Stimulated activated CD8-positive, alpha-beta memory T cell treated with anti-CD3 and anti-CD28 coated beads, Interleukin-7, amount 100 ng/mL, for 24 hours (primary cell): ENCODE measurements at places on chromosomes 6 and 20.

DNA sequence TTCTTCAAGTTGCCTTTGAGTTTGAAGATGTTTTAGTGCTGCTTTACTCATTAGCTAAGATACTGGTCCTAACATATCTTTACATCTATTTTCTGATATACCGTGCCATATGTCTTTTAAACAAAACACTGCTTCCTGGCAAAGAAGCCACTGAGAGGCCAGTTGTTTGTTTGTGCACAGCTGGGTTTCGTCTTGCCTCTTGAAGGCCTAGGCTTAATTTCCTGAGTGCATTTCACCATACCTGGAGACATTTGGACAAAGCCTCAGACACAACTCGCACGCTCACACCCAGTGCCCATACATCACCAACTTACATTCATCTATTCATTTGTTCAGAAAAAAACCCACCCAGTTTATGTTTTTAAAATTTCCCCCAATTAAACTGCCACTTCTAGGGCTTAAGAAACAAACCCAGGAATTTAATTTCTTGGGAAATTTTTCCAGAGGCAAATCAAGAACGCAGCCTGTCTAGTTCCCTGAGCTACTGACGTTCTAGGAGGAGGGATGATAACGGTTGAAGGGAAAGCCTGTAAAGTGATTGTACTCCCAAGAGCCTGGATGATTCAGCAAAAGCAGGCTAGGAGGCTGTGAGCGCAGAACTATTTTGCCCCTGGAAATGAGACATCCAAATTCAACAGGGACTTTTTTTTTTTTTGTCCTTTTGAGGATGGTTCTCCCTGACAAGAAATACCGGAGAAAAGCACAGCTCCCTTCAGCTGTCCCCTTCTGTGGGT is 77.7 kb downstream of the OLIG3 start:
- no peak for DNase-seq

GRCh38 chr6:53032849-53033248 is 32.4 kb upstream of the FBXO9 start:
- no peak for DNase-seq

GRCh38 chr20:7523288-7523687 is 417.0 kb downstream of the HAO1 start:
- no peak for DNase-seq

DNA sequence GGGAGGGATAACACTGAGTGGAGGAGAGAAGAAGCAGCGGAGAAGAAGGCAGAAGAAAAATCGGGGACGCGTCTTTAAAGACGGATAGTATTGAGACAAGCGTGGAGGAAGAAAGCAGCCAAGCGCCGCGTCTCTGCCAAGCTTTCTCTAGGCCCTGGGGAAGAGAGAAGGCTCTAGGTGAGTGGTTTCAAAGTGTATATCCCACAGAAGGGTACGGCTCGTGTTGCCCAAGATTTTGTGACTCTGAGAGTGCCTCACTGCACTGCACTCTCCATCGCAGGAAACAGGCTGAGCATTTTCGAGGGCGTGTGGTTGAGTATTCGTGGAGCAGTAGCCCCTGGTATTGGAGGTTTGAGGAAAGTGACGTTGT is 185.4 kb downstream of the TRIM27 start:
- DNase-seq, result no peak

- no peak for DNase-seq
Measured at GRCh38 chr6:89567630-89568390, 70.7 kb downstream of the LYRM2 start.

GRCh38 chr6:155212616-155213380 is 51.0 kb upstream of the CLDN20 start:
- no peak for DNase-seq

DNA sequence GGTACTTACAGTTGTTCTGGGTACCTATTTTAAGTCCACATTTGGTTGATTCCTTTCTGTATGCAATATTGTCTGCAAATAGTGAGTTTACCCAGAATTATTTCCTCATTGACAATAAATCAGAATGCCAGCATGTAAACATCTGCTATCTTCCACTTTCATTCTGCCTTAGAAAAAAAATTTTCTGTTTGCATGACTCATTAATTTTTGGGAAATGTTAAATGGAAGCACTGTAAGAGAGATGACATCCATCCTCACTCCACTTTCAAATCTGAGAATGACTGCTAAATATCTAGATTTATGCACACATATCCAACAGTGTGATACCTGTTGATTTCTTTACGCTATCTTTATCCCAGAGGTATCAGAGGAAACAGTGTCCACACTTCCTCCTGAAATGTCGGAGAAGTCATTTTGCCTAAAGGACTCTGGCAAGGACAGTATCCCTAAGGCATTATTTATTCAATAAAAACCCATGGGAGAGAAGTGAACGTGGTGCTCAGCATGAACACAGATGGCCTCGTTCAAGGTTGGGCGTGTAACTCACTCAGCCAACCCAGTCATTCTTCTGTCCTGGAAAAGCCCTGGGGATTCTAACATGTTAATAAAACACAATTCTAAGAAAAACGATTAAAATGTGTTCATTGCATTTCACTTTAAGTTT is 780.9 kb downstream of the QKI start:
- no peak for DNase-seq

GRCh38 chr20:6702144-6702543 is 65.3 kb upstream of the BMP2 start:
- DNase-seq, result no peak

GRCh38 chr6:7235712-7236305 is 77.2 kb downstream of the SSR1 start:
- DNase-seq, result no peak

- no peak for DNase-seq
Measured at GRCh38 chr6:80550281-80550680, 443.8 kb downstream of the BCKDHB start.
